CMK (cell line): ENCODE measurements at places on chromosomes 3 and 15.

GRCh38 chr15:25742041-25742730, 120.9 kb downstream of the ATP10A start:
- no peak for DNase-seq

DNA sequence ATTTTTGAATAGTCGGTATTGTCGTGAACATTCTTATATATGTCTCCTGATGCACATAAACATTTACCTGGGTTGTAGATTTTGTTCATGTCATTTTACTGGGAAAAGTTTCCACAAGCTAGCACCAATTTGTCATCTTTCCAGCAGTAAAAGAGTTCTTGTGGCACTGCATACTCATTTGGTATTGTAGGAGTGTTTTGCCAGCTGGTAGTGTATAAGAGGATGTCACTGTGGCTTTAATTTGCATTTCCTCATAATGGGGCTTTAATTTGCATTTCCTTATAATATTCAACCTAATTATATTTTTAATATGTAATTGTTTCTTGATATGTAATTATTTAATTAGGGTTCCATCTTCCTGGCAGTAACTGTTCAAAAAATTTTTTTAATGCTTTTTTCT, 21.2 kb upstream of the TNFSF10 start:
- no peak for DNase-seq

- no peak for DNase-seq
Measured at GRCh38 chr15:57705746-57706404, 639 bp upstream of the POLR2M start.

- DNase-seq: no peak
Measured at GRCh38 chr3:14765060-14765400, 53.7 kb upstream of the FGD5 start.
